ENCODE measurements at places on chromosomes 2 and 18.

DNA sequence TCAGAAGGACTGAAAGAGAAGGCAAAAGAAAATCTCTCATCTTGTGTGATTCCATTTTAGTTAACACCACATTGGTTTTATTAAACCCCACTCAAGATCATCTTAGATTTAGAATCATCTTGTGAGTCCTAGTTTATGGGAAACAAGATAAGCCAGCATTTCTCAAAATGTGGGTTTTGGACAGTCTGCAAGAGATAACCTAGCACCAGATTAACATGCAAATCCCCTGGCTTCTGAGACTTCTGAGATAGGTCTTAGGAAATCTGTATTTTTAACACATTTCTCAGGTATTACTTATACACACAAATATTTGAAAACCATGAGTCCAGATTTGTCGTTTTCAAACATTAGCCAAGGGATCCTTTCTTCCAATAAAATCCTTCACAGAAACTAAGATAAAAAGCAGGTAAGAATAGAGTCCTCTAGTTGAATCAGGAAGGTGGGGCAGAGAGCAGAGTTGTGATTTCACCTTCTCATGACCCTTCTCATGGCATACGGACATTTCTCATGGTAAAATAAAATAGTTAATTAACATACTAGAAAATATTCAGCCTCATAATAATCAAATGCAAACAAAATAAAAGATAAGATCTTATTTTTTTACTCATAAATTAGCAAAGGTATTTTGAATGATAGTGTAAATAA is 287.2 kb upstream of the FN1 start:
- no peak for DNase-seq

GRCh38 chr2:40512256-40512655 is 60.4 kb upstream of the SLC8A1 start:
- DNase-seq, result no peak

- no peak for DNase-seq
These were observed 78.2 kb downstream of the PTGR3 start for GRCh38 chr18:75130591-75131328.

DNA sequence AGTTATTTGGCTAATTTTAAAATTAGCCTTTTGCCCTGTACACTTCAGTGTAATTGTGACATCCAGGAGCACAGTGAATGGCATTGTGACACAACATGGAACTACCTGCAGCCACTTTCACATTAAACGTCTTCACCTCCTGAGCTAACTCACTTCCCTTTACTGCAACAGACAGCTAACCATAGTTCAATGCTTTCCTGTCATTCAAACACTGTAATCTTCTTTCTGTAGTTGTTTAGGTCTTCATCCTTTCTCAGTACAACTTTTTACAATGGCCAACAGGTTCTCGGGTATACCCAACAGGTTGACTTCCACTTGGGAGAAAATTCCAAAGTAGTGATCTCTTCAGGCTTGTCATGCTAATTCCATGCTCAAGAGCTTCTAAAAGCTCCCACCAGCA is 8.6 kb upstream of the AGPS start:
- DNase-seq, result no peak

GRCh38 chr18:43222501-43222900 is 54.8 kb downstream of the SYT4 start:
- no peak for DNase-seq

DNA sequence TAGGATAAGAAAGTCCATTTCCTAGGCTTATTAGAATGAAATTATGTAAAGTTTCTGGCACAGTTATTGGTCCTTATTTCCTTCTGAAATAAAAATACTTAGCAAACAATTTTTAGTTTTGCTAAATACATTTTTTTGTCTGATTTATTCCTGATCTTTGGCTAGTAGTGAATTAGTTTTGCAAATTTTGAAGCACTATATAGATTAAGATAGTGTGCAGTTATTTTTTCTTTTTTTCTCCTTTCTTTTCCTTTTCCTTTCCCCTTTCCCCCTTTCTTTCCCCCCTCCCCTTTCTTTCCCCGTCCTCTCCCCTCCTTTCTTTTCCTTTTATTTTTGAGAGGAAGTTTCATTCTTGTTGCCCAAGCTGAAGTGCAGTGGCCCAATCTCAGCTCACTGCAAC is 59.7 kb downstream of the BIRC6 start:
- DNase-seq, result no peak

Data from epithelial cell of prostate (primary cell).